LNCaP clone FGC (cell line): ENCODE measurements at places on chromosomes 12 and 14.

GRCh38 chr14:64711039-64711438, 6.8 kb downstream of the PLEKHG3 start:
- DNase-seq, result no peak

GRCh38 chr14:61296719-61297502, 15.8 kb upstream of the TMEM30B start:
- peak; percentile 36 for DNase-seq

GRCh38 chr14:100376751-100377171, 53.6 kb downstream of the SLC25A47 start:
- no peak for DNase-seq

GRCh38 chr12:56204275-56204674, 15.0 kb upstream of the SMARCC2 start:
- DNase-seq, result no peak

- peak; percentile 83 for DNase-seq
Observed at GRCh38 chr12:6423267-6424007, 21.3 kb upstream of the CD27 start.

DNA sequence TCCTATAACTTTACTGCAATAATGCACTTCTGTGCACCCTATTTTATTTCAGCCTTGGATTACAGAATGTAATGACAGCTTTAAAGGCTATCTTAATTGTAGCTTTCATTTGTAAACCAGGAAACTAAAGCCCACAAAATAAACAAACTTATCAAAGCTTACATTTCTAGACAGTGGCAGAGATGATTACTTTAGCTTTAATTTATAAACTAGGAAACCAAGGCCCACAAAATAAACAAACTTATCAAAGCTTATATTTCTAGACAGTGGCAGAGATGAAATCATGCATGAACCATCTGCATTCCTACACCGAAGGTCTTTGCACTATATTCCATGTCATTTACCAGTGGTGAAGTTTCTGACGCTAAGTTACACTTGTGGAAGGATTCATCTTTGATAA, 74.4 kb downstream of the PRKD1 start:
- DNase-seq, result no peak

GRCh38 chr12:104680070-104680469, 223.3 kb downstream of the CHST11 start:
- no peak for DNase-seq

GRCh38 chr12:132481345-132481744, 8.6 kb upstream of the FBRSL1 start:
- DNase-seq, result no peak

GRCh38 chr12:15629108-15629507, 160.1 kb downstream of the EPS8 start:
- no peak for DNase-seq

DNA sequence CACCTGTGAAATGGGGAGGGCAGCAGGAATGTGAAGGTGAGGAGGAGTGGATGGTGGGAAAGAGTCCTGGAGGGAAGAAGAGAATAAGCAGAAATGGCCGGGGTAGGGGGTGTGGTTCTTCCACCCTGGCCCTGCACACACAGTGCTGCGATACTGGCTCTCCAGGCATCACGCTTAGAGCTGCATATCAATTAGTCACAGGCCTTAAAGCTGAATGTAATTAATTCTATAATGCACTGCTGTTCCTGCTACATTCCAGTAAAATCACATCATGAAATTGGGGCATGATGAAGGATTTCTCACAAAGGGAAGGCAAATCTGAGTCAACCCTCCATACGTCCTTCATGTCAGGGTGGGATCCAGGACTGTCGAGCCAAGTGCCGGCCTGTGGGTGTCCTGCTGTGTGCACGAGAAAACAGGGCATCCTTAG, 566.1 kb downstream of the BCL11B start:
- no peak for DNase-seq

DNA sequence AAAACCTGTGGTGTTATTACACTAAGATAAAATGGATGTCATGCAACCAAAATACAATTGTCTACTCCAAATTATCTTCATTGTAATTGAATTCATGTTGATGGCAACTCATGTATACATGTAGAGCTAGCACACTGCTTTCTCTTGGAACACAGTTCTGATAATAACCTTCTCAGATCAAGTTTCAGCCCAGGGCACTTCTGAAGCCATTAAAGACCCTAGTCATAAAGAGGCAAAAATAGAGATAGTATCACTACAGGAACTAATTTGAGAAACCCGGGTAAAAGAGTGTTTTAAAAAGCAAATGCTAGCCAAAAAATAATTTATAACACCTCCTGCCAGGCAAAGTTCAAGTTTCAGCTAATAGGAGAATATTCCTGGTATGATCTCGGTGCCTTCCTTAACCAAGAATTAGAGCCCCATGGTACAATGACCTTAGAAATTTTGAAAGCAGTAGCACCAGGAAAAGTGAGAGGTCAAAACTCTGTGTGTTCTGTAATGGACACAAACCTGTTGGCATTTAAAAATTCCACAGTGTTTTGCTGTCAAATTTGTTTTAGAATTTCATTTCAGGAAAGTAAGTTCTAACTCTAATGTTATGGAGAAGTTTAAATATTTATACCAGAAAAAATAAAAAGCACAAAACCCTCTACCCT, 105.0 kb upstream of the FRMD6 start:
- no peak for DNase-seq

- no peak for DNase-seq
Observed at GRCh38 chr12:123992118-123992825, 19.3 kb downstream of the ZNF664 start.

DNA sequence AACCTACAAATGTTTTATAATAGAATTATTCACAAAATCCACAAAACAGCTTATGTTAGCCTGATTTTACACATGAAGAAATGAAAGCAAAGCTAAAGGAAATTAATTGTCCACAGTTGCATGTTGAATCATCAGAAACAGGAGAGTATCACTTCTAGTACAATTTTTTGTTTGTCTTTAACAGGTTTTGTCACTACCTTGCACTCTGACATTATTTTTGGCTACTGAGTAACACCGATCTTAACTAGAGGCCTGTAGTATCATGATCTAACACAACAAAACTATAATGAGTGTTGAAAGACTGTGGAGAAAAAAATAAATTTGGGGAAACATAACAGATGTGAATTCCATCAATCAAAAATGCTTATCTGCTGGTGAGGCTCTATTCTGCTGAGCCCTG, 60.1 kb downstream of the TAOK3 start:
- DNase-seq, result no peak

DNA sequence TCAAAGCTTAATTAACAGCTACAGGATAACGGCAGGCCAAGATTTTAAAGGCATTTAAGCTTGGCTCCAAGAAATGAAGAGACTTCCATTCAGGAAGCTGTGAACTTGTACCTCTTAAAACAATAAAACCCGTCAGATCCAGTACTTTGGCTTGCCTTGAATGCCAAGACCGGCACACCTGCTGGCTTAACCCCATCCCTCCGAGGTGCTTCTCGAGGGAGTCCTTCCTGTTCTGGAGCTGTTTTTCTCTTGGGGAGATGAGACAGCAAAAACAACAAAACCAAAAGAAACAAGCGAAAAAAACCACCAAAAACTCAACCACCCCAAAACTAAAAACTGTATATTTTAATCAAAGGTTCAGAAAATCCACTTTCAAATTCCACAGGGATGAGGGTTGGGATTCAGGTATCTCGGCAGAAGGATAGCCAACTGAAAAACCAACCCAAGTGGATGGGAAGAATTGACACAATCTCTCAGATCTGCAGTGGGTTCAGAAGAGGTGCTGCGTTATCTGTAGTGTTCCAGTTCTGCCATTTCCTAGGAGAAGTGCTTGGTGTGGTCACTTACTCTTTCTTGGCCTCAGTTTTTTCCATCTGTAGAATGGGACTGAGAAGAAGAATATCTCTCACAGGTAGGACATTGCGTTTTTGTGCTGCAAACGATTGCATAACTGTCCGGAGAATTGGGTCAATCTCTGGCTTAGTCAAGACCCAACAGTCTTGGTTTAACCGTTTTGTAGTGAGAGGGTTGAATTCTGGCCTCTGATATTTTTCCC, 420.1 kb downstream of the VRK1 start:
- DNase-seq, result peak; percentile 14

DNA sequence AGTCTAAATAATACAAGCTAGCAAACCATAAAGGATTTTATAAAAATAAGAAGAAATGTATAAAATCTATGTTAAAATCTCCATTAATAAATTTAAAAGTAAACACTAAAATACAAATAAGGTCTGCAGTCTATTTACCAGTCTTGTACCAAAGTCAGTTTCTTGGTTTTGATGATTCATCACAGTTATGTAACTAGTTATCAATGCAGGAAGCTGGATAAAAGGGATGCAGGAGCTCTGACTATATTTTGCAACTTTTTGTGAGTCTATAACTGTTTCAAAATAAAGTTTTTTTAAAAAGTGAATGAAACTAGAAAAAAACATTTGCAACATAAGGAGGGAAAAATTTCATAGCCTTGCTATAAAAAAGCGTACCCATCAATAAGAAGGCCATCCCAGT, 151.5 kb downstream of the DERA start:
- DNase-seq, result no peak

GRCh38 chr14:78156196-78156595, 14.0 kb upstream of the NRXN3 start:
- DNase-seq, result no peak

DNA sequence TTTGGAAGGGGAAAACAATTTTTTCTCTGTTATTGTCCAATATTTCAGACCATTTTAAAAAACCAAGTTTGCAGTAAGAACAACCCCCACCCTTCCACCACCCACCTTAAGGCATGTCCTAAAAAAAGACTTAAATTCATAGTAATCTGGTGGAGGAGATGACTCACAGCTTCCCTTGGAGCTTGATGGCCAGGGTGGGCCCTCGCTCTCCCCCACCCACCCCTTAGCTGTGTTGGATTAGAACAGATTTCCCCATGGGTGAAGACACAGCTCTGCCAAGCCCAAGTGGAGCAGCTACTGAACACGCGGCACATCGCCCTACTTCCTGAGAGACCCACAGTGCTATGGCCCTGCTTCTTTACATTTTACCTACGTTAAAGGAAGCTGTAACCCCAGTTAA, 140.3 kb downstream of the GCH1 start:
- no peak for DNase-seq

DNA sequence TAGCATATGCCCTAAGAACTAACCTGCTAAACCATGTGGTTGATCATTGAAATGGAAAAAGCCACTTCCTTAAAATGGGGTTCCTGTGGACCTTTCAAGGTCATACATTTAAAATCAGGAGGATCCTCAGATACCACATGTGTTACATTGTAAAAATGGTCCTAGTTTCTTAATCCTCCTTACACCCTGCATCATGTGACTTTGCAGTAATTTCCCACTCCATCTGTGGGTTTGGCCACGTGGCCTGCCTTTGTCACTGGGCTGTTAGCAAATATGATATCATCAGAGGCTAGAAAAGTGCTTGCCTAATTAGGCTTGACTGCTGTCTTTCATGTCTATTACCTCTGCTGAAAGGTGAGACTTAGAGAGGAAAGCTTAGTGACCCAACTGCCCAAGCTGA, 70.7 kb downstream of the CMKLR1 start:
- no peak for DNase-seq

- no peak for DNase-seq
Observed at GRCh38 chr12:102888511-102888910, 28.5 kb downstream of the PAH start.

- DNase-seq, result no peak
Observed at GRCh38 chr12:7176595-7176994, 12.9 kb upstream of the PEX5 start.

- DNase-seq, result no peak
Observed at GRCh38 chr12:116026346-116026745, 251.1 kb downstream of the MED13L start.

DNA sequence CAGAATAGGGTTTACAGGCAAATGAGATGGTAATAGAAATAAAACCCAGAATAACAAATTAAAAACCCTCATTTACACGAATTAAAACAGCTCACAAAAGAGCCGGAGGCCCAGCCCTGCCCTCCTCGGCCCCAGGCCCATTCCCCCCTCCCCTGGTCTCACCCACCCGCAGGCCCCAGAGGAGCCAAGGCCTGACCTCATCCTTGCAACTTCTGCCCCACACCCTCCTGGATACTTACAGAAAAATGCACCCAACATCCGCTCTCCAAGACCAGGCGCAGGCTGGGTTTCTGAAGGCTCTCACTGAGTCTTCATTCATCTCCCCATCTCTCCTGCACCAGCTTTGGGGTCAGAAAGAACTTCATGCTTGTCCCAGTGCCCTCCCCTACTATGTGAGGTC, 16.2 kb upstream of the VSX2 start:
- DNase-seq, result no peak

DNA sequence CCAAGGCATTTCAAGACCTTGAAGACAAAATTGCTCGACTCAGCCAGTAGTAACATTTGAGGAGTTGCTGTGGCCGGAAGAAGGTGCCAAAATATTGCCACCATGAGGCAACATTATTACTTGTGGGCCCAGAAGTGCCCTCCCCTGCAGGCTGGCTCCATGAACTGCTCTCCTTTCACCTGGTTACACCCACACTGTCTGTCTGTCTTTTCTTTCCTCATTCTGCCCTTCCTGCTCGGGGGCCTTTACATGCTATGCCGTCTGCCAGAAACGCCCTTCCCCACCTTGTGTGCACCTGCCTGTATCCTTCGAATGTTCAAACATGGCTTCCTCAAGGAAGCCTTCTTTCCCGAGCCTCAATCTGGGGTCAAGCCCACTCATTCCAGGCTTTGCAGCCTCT, 224.2 kb upstream of the DIO3 start:
- DNase-seq, result no peak

DNA sequence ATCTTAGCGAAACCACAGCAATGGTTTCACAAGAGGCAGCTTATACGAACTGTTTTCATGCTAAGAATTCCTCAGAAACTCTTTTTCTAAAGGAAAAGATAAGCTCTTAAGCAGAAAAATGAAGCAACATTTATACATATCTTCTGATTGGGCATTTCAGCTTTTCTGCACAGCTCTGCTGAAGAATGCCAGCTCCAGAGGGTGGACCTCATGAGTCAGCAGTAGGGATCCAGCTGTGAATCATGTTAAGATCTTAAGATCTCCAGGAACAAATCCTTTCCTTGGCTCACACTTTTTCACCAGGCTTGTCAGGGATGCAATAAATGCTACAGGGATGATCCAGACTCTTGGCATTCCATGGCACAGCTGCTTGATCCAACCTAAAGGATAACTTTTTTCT, 477.1 kb upstream of the CCDC196 start:
- no peak for DNase-seq

DNA sequence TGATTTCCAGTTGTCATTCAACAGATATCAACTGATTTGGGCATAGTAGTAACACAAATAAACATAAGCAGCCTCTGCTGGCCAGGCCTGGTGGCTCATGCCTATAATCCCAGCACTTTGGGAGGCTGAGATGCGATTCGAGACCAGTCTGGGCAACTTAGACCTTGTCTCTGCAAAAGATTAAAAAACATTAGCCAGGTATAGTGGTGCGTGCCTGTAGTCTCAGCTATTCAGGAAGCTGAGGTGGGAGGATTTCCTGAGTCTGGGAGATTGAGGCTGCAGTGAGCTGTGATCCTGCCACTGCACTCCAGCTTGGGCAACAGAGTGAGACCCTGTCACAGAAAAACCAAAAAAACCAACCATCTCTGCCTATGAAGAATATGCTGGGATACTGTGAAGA, 7.1 kb downstream of the METAP2 start:
- DNase-seq, result no peak

DNA sequence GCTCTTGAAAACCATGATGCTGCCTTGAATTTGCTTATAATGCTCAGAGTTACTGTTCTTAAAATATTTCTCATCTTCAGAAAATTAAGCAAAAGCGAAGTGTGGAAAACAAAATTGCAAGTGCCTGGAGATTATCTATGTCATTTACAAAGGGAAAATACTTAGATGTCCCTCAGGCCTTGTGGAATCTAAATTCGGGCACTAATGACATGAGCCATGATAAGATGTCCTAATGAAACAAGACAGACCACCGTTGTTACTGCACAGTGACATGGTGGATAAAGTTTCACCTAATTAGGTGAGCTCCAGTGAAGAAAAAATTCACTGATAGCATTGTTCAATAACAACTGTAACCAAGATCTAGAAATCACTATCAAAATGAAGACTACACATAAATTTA, 30.4 kb downstream of the PPP1R13B start:
- DNase-seq, result no peak
